ENCODE measurements at places on chromosomes 6 and 20. TPM values are rescaled to one million over a fixed set of nuclear protein-coding genes. Genes with fewer than 3 reads are reported as not detected.

Gene HFE
- 0.63 TPM for total RNA-seq

Gene MYCT1
- 1.6 TPM for total RNA-seq

Gene TSBP1
- total RNA-seq, result not detected

Gene PLCB1
- 20.6 TPM for total RNA-seq

Gene PPIL4
- 29.7 TPM for total RNA-seq

Gene TLDC2
- 0.85 TPM for total RNA-seq

Gene BPIFB1
- not detected for total RNA-seq

Gene FAM217A
- total RNA-seq, result not detected

Gene GGTLC1
- total RNA-seq, result not detected

Gene PRDM13
- total RNA-seq, result 0.10 TPM

Gene BNIP5
- not detected for total RNA-seq

Gene MROH8
- 0.63 TPM for total RNA-seq

Gene CYP39A1
- 1.8 TPM for total RNA-seq

Gene TMEM200A
- 22.7 TPM for total RNA-seq

DNA sequence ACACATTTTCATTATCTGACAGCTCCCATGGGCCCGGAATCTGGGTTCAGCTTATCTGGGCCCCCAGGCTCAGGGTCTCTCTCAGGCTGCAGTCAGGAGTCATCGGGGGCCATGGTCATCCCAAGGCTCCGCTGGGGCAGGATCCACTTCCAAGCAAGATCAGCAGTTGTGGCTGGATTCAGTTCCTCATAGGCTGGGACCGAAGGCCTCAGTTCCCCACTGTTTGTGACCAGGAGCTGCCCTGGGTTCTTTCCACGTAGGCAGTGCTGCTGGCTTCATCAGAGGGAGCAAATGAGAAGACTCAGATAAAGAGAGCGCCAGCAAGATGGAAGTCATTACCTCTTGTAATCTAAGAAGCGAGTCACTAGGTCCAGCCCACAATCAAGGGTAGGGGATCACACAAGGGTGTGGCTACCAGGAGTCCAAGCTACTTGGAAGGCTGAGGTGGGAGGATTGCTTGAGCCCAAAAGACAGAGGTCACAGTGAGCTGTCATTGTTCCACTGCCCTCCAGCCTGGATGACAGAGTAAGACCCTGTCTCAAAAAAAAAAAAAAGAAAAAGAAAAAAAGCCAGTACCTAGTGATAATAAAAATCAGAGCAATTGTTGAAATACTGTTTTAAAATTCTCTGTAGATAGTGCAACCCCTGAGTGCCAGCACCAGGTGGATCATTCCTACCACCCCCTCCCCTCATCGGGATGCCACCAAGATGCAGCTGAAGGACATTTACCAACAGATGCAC lies 162.7 kb downstream of the NFATC2 start:
- no peak for DNase-seq
- H3K27ac ChIP-seq, result no peak overlapping the region
- H3K4me3 ChIP-seq, result no peak overlapping the region
- H3K4me1 ChIP-seq, result no peaks in the 10 kb centered on the region
- no peaks in the 10 kb centered on the region for H3K36me3 ChIP-seq
- H3K27me3 ChIP-seq, result no peaks in the 10 kb centered on the region

- H3K27me3 ChIP-seq, result no peaks in the 10 kb centered on the region
- peak; percentile 78 for DNase-seq
- H3K4me3 ChIP-seq, result no peak overlapping the region
- peaks cover 24% of the 10 kb centered on the region for H3K4me1 ChIP-seq
- H3K36me3 ChIP-seq, result no peaks in the 10 kb centered on the region
These were observed 140.1 kb upstream of the LRFN2 start for GRCh38 chr6:40727271-40727670.

DNA sequence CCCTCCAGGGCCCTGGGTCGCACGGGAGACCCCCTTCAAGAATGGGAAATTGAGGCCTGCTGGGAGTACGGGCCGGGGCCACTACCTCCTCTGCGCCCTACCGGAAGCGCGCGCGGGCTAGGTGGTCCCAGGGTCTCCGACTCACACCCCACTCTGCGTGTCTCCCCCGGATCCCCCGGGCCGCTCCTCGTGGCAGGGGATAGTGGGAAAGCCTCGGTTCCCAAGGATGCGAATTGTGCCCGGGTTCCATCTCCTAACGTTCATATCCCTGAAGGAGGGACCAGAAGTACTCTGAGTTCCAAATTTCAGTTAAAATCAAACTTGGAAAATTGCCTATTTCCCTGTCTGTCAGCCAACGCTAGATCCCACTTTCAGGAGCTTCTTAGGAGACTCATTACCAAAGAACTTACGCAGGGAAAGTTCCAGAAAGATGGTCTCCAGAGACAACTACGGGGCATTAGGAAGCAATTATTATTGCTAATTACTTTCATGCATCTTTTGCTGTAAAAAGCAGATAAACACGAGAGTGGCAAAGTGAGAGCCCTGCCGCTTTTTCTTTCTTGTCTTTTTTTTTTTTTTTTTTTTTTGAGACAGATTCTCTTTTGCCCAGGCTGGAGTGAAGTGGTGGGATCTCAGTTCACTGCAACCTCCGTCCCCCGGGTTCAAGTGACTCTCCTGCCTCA lies 858 bp downstream of the FAM83D start:
- no peak for DNase-seq
- H3K36me3 ChIP-seq, result no peaks in the 10 kb centered on the region
- H3K27me3 ChIP-seq, result no peaks in the 10 kb centered on the region
- no peak overlapping the region for H3K27ac ChIP-seq
- peak overlapping the region; percentile 94 for H3K4me3 ChIP-seq

GRCh38 chr20:37365760-37366638 lies 20.1 kb downstream of the SRC start:
- H3K4me1 ChIP-seq, result no peaks in the 10 kb centered on the region
- peaks cover 4% of the 10 kb centered on the region for H3K36me3 ChIP-seq
- H3K27ac ChIP-seq, result no peak overlapping the region

DNA sequence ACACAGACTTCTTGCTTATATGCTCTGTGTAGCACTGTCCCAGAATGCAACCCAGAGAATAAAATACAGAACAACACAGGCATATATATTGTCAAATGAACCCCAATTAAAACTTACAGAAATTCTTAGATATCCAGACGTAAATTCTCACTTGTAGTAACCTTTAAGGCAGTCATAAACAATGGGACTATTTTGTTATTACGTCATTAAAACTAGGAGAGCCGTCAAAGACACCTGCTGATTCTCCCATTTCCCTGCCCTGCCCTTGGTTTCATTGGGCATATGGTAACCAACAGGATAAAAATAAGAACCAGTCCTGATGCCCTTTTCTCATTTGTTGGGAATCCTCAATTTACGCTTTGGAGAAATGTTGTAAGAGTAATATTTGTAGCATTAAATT lies 871.3 kb upstream of the EYS start:
- H3K27ac ChIP-seq, result no peak overlapping the region
- no peaks in the 10 kb centered on the region for H3K27me3 ChIP-seq
- no peaks in the 10 kb centered on the region for H3K36me3 ChIP-seq
- H3K4me1 ChIP-seq, result no peaks in the 10 kb centered on the region
- no peak overlapping the region for H3K4me3 ChIP-seq

DNA sequence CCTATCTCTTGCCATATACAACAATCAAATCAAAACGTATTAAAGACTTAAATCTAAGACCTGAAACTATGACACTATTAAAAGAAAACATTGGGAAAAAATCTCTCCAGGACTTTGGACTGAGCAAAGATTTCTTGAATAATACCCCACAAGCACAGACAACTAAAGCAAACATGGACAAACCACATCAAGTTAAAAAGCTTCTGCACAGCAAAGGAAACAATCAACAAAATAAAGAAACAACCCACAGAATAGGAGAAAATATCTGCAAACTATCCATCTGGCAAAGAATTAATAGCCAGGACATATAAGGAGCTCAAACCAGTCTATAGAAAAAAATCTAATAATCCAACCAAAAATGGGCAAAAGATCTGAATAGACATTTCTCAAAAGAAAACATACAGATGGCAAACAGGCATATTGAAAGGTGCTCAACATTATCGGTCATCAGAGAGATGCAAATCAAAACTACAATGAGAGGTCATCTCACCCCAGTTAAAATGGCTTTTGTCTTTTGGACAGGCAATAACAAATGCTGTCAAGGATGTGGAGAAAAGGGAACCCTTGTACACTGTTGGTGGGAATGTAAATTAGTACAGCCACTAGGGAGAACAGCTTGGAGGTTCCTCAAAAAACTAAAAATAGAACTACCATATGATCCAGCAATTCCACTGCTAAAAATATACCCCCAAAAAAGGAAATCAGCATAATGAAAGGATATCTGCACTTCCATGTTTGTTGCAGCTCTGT lies 76.2 kb downstream of the SNX5 start:
- H3K4me1 ChIP-seq, result peaks cover 24% of the 10 kb centered on the region
- H3K27me3 ChIP-seq, result no peaks in the 10 kb centered on the region
- 0 out of 2 replicates have a peak, but pooled peaks cover 5% of the 10 kb centered on the region for H3K36me3 ChIP-seq
- DNase-seq, result no peak
- H3K27ac ChIP-seq, result no peak overlapping the region

- H3K4me3 ChIP-seq, result peak overlapping the region; percentile 66
- DNase-seq, result peak; percentile 47
- H3K27me3 ChIP-seq, result peaks cover 17% of the 10 kb centered on the region
- no peaks in the 10 kb centered on the region for H3K36me3 ChIP-seq
These were observed 74.4 kb upstream of the GATA5 start for GRCh38 chr20:62550087-62550632.

DNA sequence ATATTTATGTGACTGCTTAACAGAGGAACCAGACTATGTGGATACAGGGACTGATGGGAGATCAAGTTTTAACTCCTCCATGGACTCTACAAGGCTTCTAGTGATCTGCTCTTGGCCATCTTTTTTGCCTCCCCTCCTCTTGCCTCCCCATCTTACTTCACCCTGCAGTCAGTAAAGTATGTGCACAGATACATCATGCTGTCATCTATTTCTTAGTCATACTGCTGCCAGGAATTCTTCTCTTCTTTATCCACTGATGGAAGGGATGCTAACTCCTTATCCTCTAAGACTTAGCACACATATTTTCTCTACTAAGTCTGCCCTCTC lies 27.6 kb upstream of the FAM83C start:
- no peak overlapping the region for H3K4me3 ChIP-seq
- no peaks in the 10 kb centered on the region for H3K27me3 ChIP-seq
- peaks cover 8% of the 10 kb centered on the region for H3K4me1 ChIP-seq
- no peaks in the 10 kb centered on the region for H3K36me3 ChIP-seq
- H3K27ac ChIP-seq, result no peak overlapping the region

DNA sequence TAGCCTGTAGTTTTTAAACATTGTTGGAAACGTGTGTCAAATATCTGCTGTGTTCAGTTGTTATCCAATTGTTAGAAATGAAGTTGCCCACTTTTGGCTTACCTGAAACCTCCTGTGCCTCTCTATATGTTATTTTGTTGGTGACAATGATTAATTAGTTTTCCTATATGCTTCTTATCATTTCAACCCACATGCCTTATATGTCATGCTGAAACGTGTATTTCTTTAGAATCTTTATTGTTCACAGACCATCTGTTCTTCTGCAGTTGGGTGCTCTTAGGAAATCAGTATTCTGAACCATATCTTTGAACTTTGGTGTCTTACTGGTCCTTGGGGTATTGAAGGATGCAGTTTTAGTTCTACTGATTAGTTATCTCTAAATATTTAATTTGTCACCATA lies 91.2 kb upstream of the SCGN start:
- no peaks in the 10 kb centered on the region for H3K4me1 ChIP-seq
- no peaks in the 10 kb centered on the region for H3K27me3 ChIP-seq
- no peaks in the 10 kb centered on the region for H3K36me3 ChIP-seq

DNA sequence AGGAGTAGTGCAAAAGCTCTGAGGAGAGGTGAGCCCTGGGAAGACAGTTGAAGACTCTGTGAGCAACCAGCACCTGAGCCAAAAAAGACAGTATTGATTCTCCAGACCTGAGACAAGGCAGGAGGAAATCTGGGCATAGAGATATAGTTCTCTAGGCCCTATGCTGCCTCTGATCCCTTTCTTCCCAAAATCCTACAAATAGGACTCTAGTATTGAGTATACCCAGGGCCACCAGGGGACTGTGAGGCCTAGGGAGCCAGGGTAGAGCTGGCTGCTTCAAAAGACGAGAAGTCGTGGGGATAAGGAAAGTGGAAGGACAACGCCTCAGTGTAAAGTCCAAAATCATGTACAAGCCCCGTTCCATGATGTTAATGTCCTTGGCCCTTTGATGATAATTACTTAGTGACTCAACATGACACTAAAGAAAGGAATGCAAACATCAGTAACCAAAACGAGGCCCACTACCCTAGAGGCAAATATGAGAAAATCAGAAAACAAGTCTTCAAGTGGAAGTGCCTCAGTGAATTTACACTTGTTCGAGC lies 197.3 kb upstream of the PROKR2 start:
- H3K27ac ChIP-seq, result no peak overlapping the region
- H3K4me3 ChIP-seq, result no peak overlapping the region
- DNase-seq, result no peak
- H3K36me3 ChIP-seq, result no peaks in the 10 kb centered on the region
- no peaks in the 10 kb centered on the region for H3K4me1 ChIP-seq

GRCh38 chr20:64212755-64213154 lies 42.8 kb upstream of the PCMTD2 start:
- no peak overlapping the region for H3K27ac ChIP-seq
- no peaks in the 10 kb centered on the region for H3K27me3 ChIP-seq
- no peak overlapping the region for H3K4me3 ChIP-seq

GRCh38 chr20:16206817-16207216 lies 366.4 kb downstream of the KIF16B start:
- no peak overlapping the region for H3K27ac ChIP-seq
- H3K36me3 ChIP-seq, result no peaks in the 10 kb centered on the region
- no peaks in the 10 kb centered on the region for H3K27me3 ChIP-seq
- DNase-seq, result peak; percentile 3

DNA sequence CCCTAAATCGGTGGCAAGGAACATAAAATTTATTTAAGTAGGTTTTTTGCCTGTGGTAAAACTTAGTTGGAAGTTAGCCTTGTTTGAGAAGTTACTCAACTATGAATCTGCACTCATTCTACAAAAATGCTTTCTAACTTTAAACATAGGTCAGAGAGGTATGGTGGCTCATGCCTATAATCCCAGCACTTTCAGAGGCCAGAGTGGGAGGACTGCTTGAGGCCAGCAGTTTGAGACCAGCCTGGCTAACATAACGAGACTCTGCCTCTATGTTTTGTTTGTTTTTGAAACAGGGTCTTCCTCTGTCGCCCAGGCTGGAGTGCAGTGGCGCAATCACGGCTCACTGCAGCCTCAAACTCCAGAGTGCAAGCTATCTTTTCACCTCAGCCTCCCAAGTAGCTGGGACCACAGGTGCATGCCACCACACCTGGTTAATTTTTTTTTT lies 16.2 kb downstream of the USP49 start:
- peak overlapping the region; percentile 68 for H3K27ac ChIP-seq
- peaks cover 9% of the 10 kb centered on the region for H3K4me1 ChIP-seq
- no peak overlapping the region for H3K4me3 ChIP-seq
- DNase-seq, result no peak
- H3K36me3 ChIP-seq, result no peaks in the 10 kb centered on the region

- DNase-seq, result no peak
- H3K27me3 ChIP-seq, result no peaks in the 10 kb centered on the region
- H3K4me1 ChIP-seq, result no peaks in the 10 kb centered on the region
- H3K27ac ChIP-seq, result no peak overlapping the region
- H3K4me3 ChIP-seq, result no peak overlapping the region
These were observed 174.9 kb downstream of the QKI start for GRCh38 chr6:163589387-163589786.

- no peaks in the 10 kb centered on the region for H3K36me3 ChIP-seq
- 0 out of 2 replicates have a peak, but pooled peaks cover 3% of the 10 kb centered on the region for H3K4me1 ChIP-seq
- no peak overlapping the region for H3K4me3 ChIP-seq
- no peak for DNase-seq
- H3K27ac ChIP-seq, result no peak overlapping the region
These were observed 15.3 kb upstream of the TCF15 start for GRCh38 chr20:625360-625932.

Data from GM23338 (cell line).